Activated naive CD4-positive, alpha-beta T cell treated with anti-CD3 and anti-CD28 coated beads, Interleukin-2, amount 50 U/mL, for 72 hours (primary cell): ENCODE measurements at places on chromosomes 11 and 22.

- DNase-seq, result no peak
These were observed 126.0 kb downstream of the SYN3 start for GRCh38 chr22:32932176-32932575.

- no peak for DNase-seq
These were observed 22.6 kb upstream of the CTSC start for GRCh38 chr11:88360141-88360540.

DNA sequence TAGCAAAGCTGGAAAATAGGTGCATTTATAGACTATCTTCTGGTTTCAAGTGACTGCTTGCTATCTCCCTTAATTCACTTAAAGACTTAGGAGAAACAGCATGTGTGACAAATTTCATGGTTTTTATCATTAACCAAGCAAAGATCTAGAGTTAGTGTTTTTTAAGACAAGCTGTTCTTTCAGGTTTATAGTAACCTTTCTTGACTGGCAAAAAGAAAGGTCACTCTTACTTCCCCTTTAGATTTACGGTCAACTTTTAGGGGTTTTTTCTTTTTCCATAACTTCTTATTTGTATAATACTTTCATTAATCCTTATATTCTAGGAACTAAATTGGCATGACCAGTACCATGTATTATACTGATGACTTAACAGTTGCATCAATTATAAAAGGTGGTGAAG, 46.6 kb downstream of the KDM2A start:
- no peak for DNase-seq

GRCh38 chr22:36937319-36938027, 24.0 kb downstream of the CSF2RB start:
- DNase-seq, result no peak

- no peak for DNase-seq
These were observed 198.9 kb upstream of the ZC3H12C start for GRCh38 chr11:109894242-109894641.

DNA sequence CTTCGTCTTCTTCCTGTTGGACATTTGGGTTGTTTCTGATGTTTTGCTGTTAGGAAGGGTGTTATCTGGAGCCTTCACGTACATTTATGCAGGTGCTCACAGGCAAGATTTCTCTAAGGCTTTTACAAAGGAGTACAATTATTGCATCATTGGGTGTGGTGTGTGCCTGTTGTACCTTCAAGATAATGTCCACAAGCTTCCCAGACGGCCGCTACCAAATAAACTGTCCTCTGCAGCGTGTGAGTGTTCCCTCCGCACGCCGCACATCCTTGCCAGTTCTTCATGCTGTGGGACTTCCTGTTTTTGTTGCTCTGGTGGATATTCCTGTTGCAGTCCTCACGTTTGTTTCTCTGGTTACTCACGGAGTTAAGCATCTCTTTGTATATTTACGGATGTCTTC, 133.3 kb downstream of the TBC1D22A start:
- DNase-seq, result no peak

DNA sequence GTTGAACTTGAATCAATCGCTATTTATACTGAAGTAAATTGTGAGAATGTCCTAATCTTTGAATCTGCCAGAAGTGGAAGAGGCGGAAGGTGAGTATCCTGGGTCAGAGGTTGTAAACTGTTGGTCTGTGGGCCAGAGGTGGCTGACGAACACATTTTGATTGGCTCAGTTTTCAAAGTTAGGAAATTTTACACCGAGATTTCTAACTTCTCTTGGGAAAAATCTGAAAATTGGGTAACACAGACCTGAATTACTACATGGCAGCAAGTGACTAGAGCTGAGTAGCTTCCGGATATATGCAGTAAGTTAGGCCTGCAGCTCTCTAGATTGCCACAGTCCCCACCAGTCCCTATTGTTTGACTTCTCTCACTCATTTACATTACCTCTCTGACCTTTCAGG, 56.8 kb upstream of the ALKBH3 start:
- DNase-seq, result no peak

GRCh38 chr11:78253797-78254196, 65.1 kb downstream of the USP35 start:
- no peak for DNase-seq

- no peak for DNase-seq
These were observed 5.6 kb downstream of the SLC36A4 start for GRCh38 chr11:93192163-93192562.

GRCh38 chr11:123122341-123122740, 60.4 kb upstream of the HSPA8 start:
- DNase-seq, result no peak

GRCh38 chr11:107591378-107592230, 657 bp downstream of the ELMOD1 start:
- DNase-seq, result no peak

DNA sequence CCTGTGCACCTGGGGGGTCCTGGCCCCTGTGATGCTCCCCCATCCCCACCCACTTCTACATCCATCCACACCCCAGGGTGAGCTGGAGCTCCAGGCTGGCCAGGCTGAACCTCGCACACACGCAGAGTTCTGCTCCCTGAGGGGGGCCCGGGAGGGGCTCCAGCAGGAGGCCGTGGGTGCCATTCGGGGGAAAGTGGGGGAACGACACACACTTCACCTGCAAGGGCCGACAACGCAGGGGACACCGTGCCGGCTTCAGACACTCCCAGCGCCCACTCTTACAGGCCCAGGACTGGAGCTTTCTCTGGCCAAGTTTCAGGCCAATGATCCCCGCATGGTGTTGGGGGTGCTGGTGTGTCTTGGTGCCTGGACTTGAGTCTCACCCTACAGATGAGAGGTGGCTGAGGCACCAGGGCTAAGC, 20.0 kb upstream of the TALDO1 start:
- no peak for DNase-seq

DNA sequence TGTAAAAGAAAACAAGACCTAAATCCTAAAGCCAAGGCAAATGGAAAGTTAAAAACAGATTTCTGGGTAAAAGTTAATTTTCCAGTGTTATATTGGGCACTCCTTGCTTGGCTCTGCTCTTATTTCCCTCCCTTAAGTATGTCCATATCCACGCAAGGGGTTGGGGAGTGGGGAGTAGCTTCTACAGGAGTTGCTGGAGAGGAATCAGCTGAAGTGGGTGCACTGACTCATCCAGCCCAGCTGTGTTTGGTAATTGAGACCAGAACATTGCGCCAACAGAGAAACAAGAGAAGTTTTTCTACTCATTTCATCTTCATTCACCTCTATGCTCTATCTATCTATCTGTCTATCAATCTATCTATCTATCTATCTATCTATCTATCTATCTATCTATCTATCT, 298.4 kb upstream of the PDGFD start:
- DNase-seq, result no peak

- DNase-seq, result no peak
These were observed 32.3 kb downstream of the CD44 start for GRCh38 chr11:35171226-35171625.
